A549 treated with AZD2906 at 1 μM for 4 hours (cell line): ENCODE measurements at places on chromosomes 2 and 18. TPM values are rescaled to one million over a fixed set of nuclear protein-coding genes. Genes with fewer than 3 reads are reported as not detected.

Gene ITGB6
- 0.40 to 0.87 TPM (median 0.55 TPM) in 5 replicates for total RNA-seq

Gene SIGLEC15
- total RNA-seq = 0.03 to 0.06 TPM in 2 of 5 replicates, not detected in the others

Gene L3MBTL4
- 0.02 to 0.05 TPM in 2 of 5 replicates, not detected in the others for total RNA-seq

Gene DNAH6
- 0.02 to 0.08 TPM (median 0.02 TPM) in 5 replicates for total RNA-seq

Gene CCDC74B
- 4.2 to 6.8 TPM (median 6.2 TPM) in 5 replicates for total RNA-seq

Gene UGT1A5
- total RNA-seq = 0.03 to 0.09 TPM (median 0.05 TPM) in 3 of 5 replicates, not detected in the others

Gene AGAP1
- 17.3 to 23.1 TPM (median 21.5 TPM) in 5 replicates for total RNA-seq

Gene EFR3B
- total RNA-seq = 7.7 to 10.1 TPM (median 8.0 TPM) in 5 replicates

Gene CARF
- total RNA-seq = 0.59 to 1.6 TPM (median 1.0 TPM) in 5 replicates

Gene CYP26B1
- total RNA-seq = 13.4 to 16.1 TPM (median 15.2 TPM) in 5 replicates

Gene SP5
- total RNA-seq = 0.02 to 0.23 TPM (median 0.07 TPM) in 3 of 5 replicates, not detected in the others

Gene OTOF
- total RNA-seq = 0.11 to 0.26 TPM (median 0.13 TPM) in 5 replicates

Gene NEUROD1
- total RNA-seq = not detected in 5 replicates

Gene GAL3ST2
- total RNA-seq = 0.11 to 0.37 TPM (median 0.25 TPM) in 5 replicates

Gene TNS1
- total RNA-seq = 8.7 to 17.5 TPM (median 16.5 TPM) in 5 replicates

Gene ALPP
- 16.1 to 18.1 TPM (median 16.2 TPM) in 5 replicates for total RNA-seq

Gene UGT1A7
- total RNA-seq = 3.4 to 5.0 TPM (median 3.5 TPM) in 5 replicates

Gene CLEC4F
- total RNA-seq = not detected in 5 replicates

Gene SERPINB3
- 0.06 to 0.14 TPM (median 0.09 TPM) in 5 replicates for total RNA-seq

Gene MC2R
- not detected in 5 replicates for total RNA-seq

Gene TEKT4
- not detected in 5 replicates for total RNA-seq

Gene RAPH1
- total RNA-seq = 5.8 to 8.1 TPM (median 6.9 TPM) in 5 replicates

Gene CHRND
- not detected in 5 replicates for total RNA-seq

Gene CMPK2
- total RNA-seq = 0.34 to 1.4 TPM (median 0.46 TPM) in 5 replicates

Gene SUPT7L
- total RNA-seq = 25.1 to 32.9 TPM (median 32.8 TPM) in 5 replicates

Gene KRTCAP3
- total RNA-seq = 0.47 to 0.72 TPM (median 0.61 TPM) in 4 of 5 replicates, not detected in the other

Gene HTR2B
- 0.03 TPM in 2 of 5 replicates, not detected in the others for total RNA-seq

Gene ATP8B1
- total RNA-seq = 5.5 to 7.6 TPM (median 6.3 TPM) in 5 replicates

Gene ATP6V1C2
- total RNA-seq = 0.12 to 0.29 TPM (median 0.23 TPM) in 5 replicates

Gene BOLL
- not detected in 5 replicates for total RNA-seq

Gene CTNNA2
- 0.08 to 0.62 TPM (median 0.26 TPM) in 5 replicates for total RNA-seq

Gene RASGRP3
- 0.58 to 0.98 TPM (median 0.72 TPM) in 5 replicates for total RNA-seq

Gene GALR1
- not detected in 5 replicates for total RNA-seq

Gene SPP2
- total RNA-seq = not detected in 5 replicates

Gene REG3G
- total RNA-seq = not detected in 5 replicates

Gene NEURL3
- total RNA-seq = 0.41 to 0.89 TPM (median 0.83 TPM) in 5 replicates

Gene ACP1
- 180 to 235 TPM (median 188 TPM) in 5 replicates for total RNA-seq

Gene ALK
- total RNA-seq = not detected in 5 replicates

Gene STPG4
- 0.03 to 0.07 TPM in 2 of 5 replicates, not detected in the others for total RNA-seq

Gene PLCL1
- total RNA-seq = 0.02 TPM in 1 of 5 replicates, not detected in the others

Gene MC5R
- total RNA-seq = 0.03 to 0.06 TPM (median 0.05 TPM) in 3 of 5 replicates, not detected in the others
